HTR-8/SVneo (cell line): ENCODE measurements at places on chromosomes 16 and 17.

DNA sequence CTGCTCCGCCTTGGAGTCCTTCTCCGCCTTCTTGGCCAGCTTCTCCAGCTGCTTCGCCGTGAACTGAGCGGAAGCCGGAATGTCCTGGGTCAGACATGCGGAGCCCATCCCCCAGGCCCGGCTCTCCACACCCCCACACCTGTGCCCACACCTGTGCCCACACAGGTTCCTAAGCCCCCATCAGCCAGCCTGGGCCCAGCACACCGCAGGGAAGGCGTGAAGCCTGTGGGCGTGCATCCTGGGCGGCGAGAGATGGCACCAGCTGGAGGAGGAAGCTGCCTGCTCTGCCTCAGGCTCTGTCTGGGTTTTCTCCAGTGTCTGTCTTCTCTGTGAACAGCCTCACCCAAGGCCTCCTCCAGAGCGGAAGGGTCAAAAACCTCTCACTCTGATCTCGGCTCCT is 5.9 kb downstream of the CHMP1A start:
- DNase-seq = no peak

- no peak for DNase-seq
Measured at GRCh38 chr16:23504076-23504452, 6.2 kb downstream of the GGA2 start.

DNA sequence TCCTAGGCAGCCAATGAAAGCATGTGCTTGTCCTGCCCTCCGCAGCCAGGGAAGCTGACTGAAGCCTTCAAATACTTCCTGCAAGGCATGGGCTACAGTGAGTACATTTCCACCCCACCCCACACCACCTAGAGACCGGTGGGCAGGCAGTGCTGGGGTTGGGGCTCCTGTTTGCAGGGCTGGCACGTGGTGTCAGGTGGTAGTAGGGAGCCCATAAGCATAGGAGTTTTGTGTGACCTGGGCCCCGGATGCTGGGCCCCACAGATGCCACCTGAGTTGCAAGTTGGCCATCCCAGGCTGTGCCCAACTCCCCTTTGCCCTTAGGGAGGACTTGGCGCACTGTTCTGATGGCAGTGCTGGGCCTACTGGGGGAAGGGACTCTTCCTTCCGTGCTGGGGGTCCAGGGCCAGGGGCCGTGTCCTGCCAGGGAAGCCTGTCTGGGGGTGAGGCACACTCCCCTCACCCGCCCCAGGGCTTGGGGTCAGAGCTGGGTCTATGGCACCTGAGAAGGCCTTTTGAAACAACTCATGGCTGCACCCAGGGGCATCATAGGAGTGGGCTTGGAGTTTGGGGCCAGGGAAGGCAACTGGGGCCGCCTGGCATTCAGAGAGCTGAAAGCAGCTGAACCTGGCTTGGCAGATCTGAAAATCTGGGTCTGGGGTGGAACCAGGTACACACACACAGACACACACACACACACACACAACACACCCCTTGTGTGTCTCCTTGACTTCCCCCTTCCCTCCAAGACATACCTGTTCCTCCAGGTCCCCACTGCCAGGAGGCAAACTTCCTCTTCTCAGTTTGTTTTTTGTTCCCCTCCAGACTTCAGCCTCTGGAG is 5.8 kb upstream of the SETD6 start:
- DNase-seq = no peak

DNA sequence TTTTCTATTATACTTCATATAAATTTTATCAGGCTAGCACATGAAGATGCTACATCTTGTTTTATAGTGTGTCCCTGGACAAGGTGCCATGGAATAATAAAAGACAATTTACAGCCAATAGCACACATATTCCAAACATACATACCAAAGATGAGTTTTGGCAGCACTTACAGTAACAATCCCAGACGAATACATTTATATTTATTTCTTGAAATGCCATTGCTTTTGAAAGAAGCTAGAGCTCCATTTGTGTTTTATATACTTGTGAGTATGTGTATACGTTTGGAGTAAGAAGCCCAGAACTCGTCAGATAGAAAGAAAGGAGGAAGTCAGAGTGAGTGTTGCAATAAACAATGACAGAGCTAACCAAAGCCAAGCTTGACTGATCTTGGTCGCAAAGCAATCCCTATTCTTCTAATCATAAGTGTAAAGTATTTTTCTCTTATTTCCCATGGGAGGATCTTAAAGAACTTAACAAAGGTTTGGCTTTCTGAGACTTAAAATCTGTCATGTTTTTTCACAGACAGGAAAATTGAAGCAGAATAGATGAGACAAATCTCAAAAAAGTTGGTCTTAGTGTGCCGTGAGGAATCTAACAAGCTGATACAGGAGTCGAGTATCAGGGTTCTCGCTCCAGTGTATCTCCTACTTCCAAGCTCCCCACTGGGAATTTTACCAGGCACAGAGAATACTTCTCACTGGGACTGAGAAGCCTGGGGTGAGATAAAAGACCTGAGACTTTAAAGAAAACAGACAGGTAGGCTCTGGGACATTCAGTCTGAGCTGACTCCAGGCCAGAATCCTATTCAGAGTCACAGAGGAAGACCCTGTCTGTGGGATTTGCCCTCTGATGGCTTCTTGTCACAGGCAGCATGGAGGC is 175.4 kb downstream of the AATF start:
- DNase-seq = no peak

GRCh38 chr17:40727447-40728231 is 24.1 kb upstream of the KRT24 start:
- no peak for DNase-seq

DNA sequence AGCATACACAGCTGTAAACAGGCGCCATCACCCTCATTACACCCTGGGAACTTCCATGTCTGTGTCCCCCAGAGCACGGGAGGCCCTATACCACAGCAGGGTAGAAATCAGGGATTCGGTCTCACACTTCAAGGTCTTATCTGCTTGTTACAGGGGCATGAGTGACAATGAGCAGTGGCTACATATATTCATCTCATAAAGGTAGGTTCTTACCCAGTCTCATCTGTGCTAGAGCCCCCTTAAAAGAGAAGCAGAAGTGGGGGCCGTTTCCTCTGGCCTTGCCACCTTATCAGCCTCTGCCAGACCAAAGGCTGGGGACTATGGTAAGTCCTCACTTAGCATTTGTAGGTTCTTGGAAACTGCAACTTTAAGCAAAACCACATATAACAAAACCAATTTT is 46.5 kb downstream of the IRX5 start:
- DNase-seq = no peak

DNA sequence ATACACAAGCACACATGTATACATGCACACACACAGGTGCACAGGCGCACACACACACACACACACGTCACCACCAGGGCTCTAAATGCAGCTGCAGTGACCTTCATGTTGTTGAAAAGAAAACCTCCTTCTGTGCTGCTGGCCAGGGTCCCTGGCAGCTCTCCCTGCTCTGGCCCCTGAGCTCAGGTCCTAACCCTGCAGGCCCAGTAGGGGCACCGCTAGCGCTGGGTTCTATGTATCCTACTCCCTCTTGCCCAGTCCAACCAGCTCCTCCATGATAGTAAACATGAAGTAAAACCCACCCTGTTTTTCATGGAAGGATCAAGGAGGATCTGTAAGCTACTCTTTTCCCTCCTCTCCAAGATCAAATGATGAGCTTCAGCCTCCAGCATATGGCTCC is 172.8 kb downstream of the RBFOX3 start:
- no peak for DNase-seq

DNA sequence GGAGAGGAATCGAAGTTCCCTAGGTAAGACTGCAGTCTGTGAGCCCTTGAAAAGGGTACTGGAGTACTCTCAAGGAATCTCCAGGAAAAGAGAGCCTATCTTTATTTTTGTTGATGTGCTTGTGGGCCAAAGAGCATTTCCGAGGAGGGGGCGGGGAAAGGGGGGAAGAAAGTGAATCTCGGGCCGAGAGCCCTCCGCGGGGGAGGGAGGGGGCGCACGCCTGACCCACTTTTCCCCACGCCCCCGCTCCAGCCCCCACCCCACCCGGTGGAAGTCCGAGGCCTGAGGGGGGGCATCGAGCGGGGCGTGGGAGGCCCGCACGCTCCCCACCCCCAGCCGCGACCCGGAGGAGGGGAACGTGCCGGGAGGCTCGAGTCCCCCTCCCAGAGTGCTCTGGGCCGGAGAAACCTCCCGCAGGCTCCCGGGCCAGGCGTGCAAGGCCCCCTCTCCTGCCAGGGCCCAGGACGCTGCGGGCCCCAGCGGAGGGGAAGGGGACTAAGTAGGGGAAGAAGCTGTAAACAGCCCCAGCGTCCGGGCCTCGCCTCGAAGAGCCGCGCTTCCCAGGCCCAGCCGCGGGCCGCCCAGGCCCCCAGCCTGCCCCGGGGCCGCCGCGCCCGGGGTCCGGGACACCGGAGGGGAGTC is 444 bp downstream of the HELZ start:
- no peak for DNase-seq

GRCh38 chr16:54447576-54448440 is 161.2 kb upstream of the IRX3 start:
- DNase-seq = peak; percentile 73

DNA sequence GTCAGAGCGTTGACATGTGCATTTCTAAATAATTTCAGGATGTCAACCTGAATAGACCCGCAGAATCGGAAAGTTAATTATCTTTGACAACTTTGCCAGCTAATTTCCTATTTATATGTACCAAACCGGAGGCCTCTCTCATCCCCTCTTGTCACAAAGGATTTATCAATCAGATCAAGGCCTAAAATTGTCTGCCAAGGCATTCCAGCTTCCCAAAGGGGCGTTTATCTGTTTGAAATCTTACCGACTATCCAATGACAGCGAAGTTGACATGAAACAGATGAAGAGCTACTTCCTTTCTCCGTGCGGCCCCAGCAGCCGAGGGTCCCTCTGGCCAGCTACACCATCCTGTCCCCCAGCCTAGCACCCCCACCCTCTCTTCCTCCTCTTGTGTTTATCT is 223.7 kb upstream of the DYNLRB2 start:
- no peak for DNase-seq

- DNase-seq = no peak
Measured at GRCh38 chr17:27368151-27368795, 74.4 kb downstream of the WSB1 start.

- DNase-seq = no peak
Measured at GRCh38 chr16:64773184-64773583, 348.7 kb downstream of the CDH11 start.

GRCh38 chr16:72243621-72244020 is 71.7 kb upstream of the PMFBP1 start:
- no peak for DNase-seq

DNA sequence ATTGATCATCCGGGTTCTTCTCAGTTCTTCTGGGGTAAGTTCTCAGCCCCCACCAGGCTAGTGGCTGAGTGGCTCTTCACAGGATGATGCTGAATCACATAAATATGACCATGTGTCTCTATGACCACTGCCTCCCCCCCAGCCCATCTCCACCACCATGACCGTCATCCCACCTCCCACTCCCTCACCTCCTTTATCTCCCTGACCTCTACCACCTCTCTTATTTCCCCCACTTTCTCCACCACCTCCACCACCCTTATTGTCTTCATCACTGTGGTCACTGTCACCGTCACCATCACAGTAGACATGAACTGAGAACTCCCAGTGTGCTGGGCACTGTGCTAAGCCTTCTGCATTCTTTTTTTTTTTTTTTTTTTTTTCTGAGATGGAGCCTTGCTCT is 32.5 kb downstream of the RGS9 start:
- no peak for DNase-seq

GRCh38 chr16:69867784-69868560 is 83.2 kb upstream of the CLEC18A start:
- DNase-seq = no peak

GRCh38 chr17:43380307-43380706 is 18.5 kb upstream of the ARL4D start:
- no peak for DNase-seq

DNA sequence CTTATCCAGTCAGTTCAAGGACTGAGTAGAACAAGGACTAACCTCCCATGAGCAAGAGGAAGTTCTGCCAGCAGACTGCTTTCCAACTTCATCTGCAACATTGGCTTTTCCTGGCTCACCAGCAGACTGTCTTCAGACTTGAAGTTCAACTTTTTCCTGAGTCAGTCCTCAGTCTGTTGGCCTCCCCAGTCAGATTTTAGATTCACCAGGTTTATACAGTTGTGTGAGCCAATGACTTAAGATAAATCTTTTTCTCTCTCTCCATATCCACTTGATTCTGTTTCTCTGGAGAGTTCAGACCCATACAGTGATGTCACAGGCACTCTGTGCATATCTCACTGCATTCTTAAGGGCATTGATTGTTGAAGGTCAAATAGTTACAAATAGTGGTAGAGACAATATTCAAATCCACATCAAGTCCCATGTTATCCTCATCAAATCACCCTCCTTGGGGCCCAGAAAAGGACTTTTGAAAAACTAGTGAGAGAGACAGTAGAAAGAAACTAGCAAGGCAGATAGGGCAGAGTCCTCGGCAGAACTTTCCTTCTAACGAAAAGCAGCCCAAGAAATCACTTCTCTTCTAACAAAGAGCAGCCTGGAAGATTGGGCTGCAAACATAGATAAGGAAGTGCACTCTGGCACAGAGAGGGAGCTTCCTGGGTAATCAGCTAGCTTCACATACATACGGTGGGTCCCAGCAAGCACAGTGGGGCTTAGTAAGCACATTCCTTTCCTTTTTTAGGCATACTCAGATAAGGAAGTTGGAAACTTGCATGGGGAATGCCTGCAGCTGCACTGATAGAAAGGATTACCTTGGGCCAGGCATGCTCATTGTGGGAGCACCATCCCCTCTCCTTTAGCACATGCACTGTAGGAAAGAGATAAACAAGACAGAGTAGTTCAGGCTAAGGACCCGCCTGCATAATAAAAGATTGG is 132.3 kb upstream of the FAM20A start:
- DNase-seq = no peak

DNA sequence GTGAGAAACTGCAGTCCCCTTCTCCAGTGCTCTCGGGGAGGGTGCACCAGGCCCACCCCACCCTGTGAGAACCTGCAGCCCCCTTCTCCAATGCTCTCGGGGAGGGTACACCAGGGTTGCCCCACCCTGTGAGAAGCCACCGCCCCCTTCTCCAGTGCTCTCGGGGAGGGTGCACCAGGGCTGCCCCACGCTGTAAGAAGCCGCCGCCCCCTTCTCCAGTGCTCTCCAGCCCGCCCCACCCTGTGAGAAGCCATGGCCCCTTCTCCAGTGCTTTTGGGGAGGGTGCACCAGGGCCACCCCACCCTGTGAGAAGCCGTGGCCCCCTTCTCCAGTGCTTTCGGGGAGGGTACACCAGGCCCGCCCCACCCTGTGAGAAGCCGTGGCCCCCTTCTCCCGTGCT is 12.1 kb downstream of the SPATA33 start:
- no peak for DNase-seq

DNA sequence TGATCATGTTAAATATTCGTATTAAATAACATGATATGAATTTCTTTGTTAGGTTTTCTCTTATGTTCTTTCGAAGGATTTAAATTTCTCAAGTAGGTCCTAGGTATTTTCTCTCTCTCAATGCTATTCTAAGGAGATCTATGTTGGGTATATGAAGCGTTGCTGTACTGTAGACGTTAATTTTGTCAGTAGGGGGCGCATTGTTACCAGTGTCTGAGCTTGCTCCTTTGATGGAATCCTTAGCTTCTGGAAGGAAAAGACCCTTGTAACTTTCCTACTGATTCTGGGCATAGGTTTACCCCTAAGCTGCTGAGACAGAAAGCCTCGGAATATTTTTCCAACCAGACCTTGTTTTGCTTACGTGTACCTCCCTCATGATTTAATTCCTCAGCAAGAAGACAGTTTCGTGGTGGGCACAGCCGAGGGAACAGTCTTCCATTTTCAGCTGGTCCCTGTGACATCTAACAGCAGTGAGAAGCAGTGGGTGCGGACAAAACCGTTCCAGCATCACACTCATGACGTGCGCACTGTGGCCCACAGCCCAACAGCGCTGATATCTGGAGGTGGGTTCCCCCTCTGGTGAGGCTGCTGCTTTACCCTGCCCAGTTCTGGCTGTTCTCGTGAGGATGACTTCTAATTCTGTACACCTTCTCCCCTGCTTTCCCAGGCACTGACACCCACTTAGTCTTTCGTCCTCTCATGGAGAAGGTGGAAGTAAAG is 17.9 kb downstream of the UTP4 start:
- DNase-seq = peak; percentile 76
